Suppressor macrophage treated with lipopolysaccharide for 4 hours (primary cell): ENCODE measurements at places on chromosomes 1 and 21.

GRCh38 chr1:34631126-34631525 lies 123.7 kb upstream of the GJB5 start:
- no peak for DNase-seq

DNA sequence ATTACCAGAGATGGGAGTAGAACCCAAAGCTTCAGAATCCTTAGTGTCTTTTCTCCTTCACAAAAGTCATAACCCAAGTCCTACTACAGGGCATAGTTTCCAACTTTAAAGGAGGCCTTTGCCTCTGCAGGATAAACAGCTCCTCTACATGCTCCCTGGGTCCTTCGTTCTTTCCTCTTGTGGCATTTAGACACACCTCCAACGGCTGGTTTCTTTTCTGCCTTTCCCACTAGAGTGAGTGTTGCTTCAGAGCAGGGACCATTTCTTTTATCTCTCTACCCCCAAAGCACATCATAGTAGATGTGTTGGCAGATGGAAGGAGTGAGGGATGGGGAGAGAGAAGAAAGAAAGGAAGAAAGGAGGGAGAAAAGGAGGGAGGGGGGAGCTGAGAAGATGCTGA lies 144.7 kb upstream of the SPATA6 start:
- DNase-seq, result no peak

DNA sequence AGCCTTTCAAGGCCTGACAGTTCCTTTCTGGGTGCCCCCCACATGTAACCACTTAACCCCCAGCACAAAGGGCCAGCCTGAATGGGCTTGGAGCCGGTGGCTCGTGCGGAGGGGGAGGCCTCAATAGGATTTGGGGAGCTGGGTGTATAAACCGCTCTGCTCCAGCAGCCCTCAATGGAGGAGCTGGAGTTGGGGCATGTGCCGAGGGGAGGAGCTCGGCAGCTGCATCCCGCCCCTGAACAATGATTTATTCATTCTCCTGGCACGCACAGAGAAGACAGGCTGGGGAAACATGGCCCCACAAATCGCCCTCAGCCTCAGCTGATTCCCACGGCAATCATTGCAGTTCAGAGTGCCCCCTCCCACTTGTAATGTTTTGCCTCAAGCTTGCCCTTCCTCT lies 6.9 kb upstream of the C1orf216 start:
- no peak for DNase-seq

DNA sequence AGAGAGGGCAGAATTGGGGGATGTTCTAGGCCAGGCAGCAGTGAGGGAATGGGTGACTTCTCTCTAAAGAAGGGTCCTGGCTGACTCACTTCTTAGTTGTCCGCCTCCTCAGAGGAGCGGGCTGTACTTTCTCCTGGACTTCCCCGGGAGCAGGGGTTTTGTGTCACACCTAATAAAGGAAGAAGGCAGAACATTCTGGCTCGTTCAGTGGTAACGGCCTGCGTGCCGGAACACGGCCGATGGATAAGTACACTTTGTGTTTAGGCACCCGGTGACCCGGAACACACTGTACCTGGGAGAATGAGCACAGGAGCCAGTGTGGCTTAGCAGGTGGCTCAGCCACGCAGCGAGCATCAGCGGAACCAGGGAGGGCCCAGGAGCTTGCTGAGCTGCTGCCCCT lies 84.7 kb downstream of the FBXO2 start:
- no peak for DNase-seq

GRCh38 chr1:172778456-172779455 lies 119.9 kb downstream of the FASLG start:
- DNase-seq, result peak; percentile 44

- DNase-seq, result no peak
Observed at GRCh38 chr1:91120936-91121335, 99.1 kb upstream of the ZNF644 start.

- DNase-seq, result peak; percentile 80
Observed at GRCh38 chr1:204363335-204364114, 3.8 kb upstream of the PLEKHA6 start.

GRCh38 chr1:7366955-7367665 lies 404.0 kb upstream of the VAMP3 start:
- no peak for DNase-seq

DNA sequence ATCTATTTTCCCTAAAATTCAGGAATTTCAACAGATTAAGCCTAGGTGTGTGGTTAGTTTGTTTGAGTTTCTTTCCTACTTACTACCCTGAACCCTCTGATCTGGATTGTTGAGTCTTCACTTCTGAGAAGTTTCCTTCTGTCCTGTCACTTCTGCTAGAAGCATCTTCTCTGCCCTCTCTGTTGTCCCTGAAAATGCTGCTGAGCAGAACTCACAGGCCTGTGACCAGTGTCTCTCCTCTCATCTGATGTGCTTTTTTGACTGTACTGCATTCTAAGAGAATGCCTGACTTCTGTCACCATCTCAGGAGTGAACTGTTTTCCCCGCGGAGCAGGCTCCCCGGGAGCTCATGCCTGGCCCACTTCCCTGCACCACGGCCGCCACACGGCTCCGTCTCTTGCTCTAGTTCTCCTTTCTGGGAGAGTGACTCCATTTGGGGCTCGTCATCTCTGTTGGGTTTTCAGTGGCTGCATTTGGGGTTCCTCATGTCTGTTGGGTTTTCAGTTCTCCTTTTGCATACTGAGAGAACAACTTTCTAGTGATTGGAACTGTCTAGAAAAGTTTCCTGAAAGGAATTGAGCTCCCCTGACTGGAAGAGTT lies 77.9 kb downstream of the POFUT2 start:
- peak; percentile 89 for DNase-seq

DNA sequence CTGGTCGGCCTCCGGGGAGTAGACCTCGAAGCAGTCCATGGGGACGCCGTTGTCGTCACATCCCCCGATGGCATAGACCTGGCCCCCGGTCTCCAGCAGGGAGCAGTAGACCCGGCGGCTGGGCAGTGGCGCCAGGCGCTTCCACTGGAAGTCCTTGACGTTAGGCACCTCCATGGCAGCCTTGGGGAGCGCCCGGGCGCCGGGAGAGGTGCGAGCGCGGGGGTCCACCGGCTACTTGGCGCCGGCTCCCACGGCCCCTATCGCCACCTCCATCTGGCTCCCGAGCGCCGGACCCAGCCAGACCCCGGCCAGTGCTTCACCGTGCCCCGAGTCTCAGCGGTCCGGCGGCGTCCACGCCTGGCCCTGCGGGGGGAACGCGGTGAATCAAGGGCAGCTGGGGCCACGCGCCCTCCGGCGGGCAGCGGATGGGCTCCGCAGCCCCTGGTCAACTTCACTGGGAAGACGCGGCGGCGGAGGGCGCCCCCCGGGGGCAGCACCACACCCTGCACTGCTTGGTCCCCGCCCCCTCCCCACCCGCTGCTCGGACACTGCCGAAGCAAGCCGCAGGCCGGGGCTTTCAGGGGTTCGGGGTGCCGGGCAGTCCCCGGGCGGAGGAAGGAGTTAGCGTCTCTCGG lies 13.2 kb downstream of the KLHDC8A start:
- peak; percentile 23 for DNase-seq

DNA sequence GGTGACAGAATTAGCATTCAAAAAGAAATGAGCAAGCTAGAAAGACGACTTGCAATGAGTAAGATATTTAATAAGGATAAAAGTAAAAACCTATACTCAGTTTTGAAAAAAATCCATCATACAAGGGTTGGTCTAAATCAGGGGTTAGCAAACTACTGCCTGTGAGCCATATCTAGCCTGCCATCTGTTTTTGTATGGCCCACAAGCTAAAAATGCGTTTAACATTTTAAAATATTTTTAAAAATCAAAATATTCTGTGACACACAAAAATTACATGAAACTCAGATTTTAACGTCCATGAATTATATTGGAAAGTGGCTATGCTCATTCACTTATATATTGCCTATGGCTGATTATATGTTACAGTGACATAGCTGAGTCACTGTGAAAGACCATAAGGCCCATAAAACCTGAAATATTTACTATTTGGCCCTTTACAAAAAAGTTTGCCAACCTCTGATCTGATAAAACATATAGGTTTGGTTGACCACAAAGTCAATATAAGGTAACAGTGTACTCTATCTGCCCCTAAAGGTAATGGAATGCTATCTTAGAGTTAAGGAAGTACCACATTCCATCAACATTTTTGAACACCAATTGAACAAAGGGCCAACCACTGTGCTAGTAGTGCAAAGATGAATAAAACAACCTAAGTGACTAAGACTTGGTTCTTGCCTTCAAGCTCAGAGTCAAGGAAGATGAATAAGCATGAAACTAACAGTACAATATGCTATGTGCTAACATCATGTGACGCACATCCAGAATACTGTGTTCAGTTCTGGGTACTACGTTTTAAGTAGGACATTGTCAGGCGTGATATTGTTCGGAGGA lies 3.2 kb downstream of the IFT25 start:
- peak; percentile 20 for DNase-seq

GRCh38 chr1:179786815-179787685 lies 44.0 kb downstream of the FAM163A start:
- DNase-seq, result no peak

DNA sequence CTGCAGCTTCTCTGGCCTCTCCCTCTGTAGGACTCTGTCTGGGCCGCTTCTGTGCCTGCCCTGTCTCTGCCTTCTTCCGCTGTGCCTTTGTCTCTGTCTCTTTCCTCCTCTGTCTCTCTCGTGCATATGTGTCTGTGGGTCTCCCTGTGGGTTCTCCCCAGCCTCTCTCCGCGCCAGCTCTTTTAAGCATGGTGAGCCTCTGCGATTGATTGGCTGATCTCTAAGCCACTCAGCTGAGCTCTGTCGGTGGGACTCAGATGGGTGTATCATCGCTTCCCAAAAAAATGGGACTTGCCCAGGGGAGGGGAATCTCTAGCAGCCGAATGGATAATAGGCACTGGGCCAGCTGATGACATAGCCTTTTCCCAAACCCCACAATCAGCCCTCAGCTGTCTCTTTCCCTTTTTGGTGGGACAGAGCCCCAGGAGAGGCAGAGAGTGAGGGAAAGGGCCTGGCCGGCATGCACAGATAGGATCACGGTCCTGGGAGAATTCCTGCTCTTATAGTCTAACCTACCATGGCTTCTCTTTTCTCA lies at the start of gene ADAMTS4:
TSS of gene ADAMTS4 (minus strand) at position 158 of the 535 bp plus-strand sequence. CDS start 427 bp downstream, outside the sequence.
- DNase-seq, result no peak

GRCh38 chr1:3785456-3786157 lies 10.7 kb downstream of the LRRC47 start:
- no peak for DNase-seq

DNA sequence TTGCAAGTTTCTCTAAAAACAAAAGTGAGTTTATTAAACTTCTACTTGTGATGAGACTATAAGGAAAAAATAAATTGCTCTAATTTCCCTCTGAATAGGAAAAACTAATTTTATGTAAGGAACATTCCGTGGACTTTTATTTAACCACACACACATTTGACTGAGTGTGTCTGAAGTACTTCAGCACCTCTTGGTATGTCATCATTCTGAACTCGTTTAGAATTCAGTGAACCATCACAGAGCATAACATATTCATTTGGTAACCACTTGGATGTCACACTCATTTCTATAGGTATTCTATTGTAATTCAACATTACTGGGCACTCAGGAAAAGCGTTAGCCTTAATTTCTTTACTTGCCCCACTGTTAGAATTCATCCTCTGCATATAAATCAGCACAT lies 79.1 kb downstream of the RGS21 start:
- no peak for DNase-seq

DNA sequence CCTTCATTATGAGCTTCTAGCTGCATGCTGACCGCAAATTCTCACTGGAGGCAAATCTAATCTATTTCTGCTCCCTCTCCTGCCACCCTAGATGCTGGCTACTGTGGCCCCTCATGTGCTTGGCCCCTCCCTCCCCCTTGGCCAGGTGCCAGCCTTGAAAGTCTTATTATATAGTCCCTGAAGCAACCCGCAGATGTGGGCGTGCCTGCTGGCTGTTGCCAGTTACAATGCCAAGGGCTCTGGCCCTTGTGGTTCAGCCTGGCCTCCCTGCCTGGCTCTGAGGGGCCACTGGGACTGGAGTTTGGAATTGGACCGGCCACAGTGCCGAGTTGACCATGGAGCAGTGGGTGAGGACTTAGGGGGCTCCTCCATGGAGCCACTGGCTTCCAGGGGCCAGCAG lies 78.9 kb upstream of the ACTRT2 start:
- no peak for DNase-seq

DNA sequence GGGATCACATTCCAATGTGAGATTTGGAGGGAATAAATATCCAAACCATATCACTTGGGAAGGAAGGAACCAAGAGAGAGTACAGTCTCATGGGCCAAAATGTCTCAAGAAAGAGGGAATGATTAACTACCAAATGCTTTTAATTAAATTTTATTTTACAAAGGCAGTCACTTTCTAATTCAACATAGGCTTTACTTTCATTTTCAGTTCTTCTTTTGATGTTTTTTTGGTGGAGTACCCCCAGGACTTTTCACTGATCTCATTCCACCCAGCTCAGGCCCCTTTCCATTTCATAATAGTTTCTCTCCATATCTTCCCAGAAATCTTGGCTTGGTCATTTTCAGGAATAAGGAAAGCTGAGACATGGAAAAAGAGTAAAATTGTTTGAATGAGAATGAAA lies 5.1 kb upstream of the SLAMF7 start:
- DNase-seq, result peak; percentile 90

- DNase-seq, result no peak
Observed at GRCh38 chr21:15343066-15343465, 278.3 kb upstream of the NRIP1 start.

DNA sequence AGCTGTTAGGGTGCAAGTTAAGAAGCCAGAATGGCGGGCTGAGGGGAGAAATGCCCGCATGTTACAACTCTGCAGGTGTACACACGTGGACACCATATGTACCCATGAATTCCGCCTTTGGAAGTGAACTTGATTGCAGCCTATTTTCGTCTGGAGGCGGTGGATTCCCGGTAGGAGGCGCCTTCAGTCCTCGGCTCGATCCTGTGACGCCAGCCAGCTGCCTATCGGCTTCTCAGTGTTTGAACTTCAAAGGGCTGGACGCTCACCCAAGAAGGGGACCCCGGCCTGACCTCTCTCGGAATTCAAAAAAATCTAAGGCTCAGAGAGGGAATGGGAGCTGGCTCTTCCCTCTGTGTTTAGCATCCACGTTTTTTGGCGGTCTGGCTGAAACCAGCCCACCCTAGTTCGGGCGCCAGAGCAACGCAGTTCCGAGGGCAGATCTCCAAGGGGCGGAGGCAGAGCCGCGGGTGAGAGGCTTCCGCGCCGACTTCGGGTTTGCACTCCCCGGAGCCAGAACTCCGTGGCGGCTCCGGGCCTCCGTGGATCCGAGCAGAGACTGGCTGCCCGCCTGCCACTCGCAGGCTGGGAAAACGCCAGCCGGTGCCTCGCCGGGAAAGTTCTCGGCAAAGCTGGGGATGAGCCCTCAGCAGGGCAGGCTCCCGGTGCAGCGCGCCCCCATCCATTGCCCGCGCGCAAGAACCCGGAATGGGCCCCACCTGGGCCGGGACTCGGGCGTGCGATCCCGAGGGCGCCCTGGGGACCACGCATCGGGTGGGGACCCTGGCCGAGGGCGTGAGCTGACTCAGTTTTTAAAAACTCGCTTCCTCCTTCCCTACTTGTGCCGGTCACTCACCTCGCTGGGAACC lies 996 bp upstream of the TMEM51 start:
- peak; percentile 87 for DNase-seq

- no peak for DNase-seq
Observed at GRCh38 chr1:147636314-147636713, 34.0 kb downstream of the ACP6 start.

DNA sequence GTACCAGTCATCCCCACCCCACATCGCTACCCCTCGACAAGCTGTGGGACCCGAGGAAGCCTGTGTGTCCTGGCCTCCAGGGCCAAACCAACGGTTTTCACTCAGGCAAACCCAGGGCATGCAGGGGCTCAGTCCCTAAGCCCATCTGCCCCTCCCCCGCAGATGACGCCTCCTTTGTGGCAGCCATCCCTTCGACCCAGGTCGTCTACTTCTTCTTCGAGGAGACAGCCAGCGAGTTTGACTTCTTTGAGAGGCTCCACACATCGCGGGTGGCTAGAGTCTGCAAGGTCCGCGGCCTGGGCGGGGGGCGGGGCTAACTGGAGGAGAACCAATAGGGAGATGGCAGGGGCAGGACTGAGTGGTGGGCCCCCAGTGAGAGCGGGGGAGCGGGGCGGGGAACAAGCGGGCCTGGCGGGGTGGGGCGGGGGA lies 7.4 kb downstream of the SEMA4A start:
- peak; percentile 72 for DNase-seq
